Epithelial cell of proximal tubule (primary cell): ENCODE measurements at places on chromosomes 3 and 15. TPM values are rescaled to one million over a fixed set of nuclear protein-coding genes. Genes with fewer than 3 reads are reported as not detected.

SNURF gene
- 0.63 and 4.6 TPM in 2 replicates for total RNA-seq

IGF2BP2 gene
- total RNA-seq: 57.6 and 99.8 TPM in 2 replicates

CKMT1A gene
- total RNA-seq: 4.0 and 8.1 TPM in 2 replicates

IMPG2 gene
- total RNA-seq: under 0.01 TPM in 2 replicates

PTPRG gene
- 13.5 and 16.9 TPM in 2 replicates for total RNA-seq
